Stimulated activated CD4-positive, alpha-beta T cell treated with anti-CD3 and anti-CD28 coated beads, Interleukin-1b, Interleukin-23, amount 100 ng/mL, for 1 hour (primary cell): ENCODE measurements at places on chromosomes 2 and 18.

- no peak for DNase-seq
Measured at GRCh38 chr18:11324956-11325882, 175.8 kb upstream of the PIEZO2 start.

DNA sequence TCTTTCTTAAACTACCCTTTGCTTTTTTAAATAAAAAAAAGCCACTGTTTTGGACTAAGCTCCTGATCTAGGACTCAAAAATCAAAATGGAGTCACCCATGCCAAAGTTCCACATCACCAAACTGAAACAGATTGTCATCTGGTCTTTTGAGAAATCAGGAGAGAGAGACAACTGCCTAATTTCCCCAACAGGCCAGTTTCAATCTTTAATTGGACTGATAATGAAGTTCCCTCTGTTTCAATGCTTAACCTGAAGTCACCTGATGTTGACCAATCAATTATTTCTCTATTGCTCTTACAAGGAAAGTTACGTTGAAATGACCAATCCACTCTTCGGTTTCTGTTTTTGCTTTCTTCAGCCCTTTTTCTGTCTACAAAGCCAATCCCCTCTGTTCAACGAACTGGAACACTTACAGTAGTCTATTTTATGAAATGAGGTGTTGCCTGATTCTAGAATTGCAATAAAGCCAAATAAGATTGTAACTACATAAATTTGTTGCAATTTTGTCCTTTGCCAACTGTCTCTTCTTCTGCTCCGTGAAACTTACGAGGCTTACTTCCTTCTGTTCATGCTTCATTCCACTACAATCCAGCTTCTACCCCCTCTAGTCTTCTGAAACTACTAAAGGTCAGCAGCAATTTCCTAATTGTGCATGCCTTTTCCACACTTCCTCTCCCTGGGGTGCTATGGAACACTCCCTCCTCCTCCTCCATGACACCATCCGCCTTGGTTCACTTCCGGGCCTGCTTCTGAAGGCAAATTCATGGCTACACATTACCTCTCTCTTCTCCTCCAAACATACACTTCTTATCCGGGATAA lies 95.2 kb upstream of the CD302 start:
- no peak for DNase-seq

DNA sequence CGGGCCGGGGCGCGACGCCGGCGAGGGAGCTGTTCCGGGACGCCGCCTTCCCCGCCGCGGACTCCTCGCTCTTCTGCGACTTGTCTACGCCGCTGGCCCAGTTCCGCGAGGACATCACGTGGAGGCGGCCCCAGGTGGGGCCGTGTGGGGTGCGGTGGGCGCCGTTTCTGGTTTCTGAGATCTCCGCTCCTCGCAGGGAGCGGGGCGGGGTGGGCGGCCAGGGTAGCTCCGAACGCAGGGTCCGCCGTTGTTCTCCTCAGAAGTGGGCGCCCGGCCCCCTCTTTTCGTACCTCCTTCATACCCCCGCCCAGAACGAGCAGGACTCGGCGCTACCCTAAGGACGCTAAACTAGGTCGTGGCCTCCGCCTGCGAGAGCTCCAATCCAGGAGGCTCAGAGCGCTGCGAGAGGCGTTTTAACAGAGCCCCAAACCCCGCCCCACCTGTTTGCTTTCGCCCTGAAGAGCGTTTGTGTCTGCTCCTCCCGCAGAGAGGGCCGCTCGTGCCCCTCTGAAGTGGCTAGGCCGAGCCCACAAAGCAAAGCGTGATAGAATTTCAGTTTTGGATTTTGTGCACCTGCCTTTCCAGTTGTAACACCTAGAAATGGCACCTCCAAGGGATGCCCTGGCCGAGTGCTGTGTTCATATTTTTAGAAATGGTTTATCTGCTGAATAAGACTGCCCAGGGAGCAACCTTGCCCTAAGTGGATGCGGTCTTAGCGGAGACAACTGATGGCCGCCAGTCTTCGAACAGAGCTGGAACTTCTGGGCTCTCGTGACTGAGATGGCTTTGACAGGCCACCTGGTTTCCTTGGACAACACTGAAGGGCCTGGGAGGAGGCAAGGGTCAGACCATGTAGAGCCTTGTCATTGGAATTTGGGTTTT lies 626 bp downstream of the CAPN10 start:
- DNase-seq = no peak

GRCh38 chr2:177742851-177743250 lies 329.7 kb downstream of the PDE11A start:
- no peak for DNase-seq

DNA sequence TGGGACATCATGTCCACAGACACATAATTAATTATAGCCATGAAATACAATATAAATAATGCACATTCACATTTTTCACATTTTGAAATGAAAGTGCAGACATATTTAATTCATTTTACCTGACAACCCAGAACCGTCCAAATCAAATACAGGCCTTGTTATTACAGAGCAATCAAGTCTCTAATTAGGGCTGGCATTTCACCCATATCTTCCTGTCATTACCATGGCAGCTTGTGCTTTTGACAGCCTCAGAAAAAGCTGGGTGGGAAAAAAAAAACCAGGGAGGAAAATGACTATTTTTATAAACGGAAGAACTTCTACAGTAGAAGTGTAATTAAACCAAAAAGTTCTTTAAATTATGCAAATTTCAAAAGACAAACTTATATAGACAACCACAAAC lies 436.4 kb downstream of the FBXO15 start:
- DNase-seq = no peak

GRCh38 chr18:45719106-45719505 lies 4.9 kb upstream of the SLC14A1 start:
- DNase-seq = no peak

DNA sequence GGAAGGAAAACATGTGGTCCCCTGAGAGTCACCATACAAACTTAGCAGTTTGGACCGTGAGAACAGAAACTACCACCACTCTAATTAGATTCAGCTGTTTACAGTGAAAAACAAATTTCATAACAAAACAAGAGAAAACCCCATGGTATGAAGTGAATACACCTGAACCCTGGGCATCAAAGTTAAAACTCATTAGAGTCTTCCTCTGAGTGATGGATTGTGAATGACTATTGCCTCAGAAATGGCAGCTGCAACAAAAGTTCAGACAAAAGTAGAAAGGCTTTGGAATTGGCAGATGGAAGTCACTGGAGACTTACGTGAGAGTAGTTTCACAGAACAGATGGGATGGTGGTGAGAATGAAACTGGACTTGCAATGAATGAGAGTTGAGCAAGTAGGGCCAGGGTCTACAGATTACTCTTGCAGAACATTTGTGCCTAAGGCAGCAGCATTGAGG lies 98.0 kb downstream of the AAK1 start:
- DNase-seq = no peak

- no peak for DNase-seq
Measured at GRCh38 chr18:9642799-9643462, 28.6 kb upstream of the PPP4R1 start.

GRCh38 chr2:132875193-132875592 lies 205.2 kb upstream of the LYPD1 start:
- DNase-seq = no peak

GRCh38 chr2:127770973-127771735 lies 39.8 kb downstream of the WDR33 start:
- no peak for DNase-seq
